GM04503 (cell line): ENCODE measurements at places on chromosomes 6 and 20.
A peak's percentile ranks its signal among the peaks of the same experiment; 100 is the strongest.

GRCh38 chr6:15675536-15676220, 12.8 kb upstream of the DTNBP1 start:
- DNase-seq = no peak

GRCh38 chr6:28586962-28587745, 61.5 kb downstream of the GPX5 start:
- no peak for DNase-seq

GRCh38 chr6:13671548-13672127, 40.0 kb downstream of the RANBP9 start:
- DNase-seq = no peak

DNA sequence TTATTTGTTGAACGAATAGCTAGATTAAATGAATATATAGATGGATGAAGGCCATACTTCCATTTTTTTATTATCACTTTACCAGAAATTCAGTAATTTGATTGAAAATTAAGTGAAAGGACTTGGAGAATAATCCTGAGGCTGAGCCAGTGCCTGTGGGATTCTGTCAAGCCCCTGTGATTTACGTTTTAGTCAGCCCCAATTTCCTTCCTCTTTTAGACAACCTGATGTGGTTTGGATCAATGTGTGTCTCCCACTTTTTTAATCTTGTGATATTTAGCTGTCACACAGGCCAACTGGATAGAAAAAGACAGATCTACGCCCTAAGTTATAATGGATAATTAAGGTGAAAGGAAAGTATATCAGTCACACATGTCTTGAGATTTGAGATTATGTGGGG, 188.8 kb downstream of the EDN1 start:
- DNase-seq = no peak

GRCh38 chr6:125918681-125919566, 37.6 kb upstream of the HINT3 start:
- DNase-seq = no peak

GRCh38 chr6:35586542-35586941, 73.8 kb upstream of the TULP1 start:
- no peak for DNase-seq

- DNase-seq = no peak
These were observed 113.4 kb downstream of the PSMB1 start for GRCh38 chr6:170439366-170440361.

DNA sequence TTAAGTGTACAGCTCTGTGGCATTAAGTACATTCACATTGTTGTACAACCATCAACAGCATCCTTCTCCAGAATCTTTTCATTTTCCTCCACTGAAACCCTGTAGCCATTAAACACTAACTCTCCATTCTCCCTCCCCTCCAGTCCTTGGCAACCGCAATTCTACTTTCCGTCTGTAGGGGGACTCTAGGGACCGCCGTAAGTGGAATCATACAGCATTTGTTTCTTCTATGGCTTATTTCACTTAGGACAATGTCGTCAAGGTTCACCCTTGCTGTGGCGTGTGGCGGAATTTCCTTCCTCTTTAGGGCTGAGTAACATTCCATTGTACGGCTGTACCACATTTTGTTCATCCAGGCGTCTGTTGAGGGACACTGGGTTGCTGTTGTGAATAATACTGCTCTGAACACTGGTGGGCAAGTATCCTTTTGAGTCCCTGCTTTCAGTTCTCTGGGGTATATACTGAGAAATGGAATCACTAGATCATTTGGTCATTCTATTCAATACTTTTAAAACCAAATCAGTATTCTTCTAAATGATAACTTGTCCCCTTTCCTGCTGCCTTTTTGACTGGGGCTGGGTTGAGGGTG, 50.7 kb downstream of the PPP1R3G start:
- no peak for DNase-seq

GRCh38 chr6:170238741-170239565, 51.9 kb downstream of the DLL1 start:
- no peak for DNase-seq

DNA sequence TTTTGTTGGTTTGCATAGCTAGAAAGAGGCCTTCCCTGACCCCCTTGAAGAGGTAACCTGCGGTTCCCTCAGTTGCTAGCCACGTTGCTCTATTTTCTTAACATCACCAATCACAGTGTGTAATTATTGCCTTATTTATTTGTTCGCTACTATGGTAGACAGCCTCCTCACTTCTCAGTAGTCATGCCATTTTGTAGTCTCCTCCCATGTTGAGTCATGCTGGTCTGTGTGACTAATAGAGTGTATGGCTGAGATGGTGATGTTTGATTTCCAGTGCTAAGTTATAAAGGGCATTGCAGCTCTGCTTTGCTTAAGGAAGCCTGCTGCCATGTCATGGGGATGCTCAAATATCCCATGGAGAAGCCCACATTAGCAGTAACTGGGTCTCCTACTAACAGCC, 236.6 kb upstream of the CHD6 start:
- DNase-seq = no peak

DNA sequence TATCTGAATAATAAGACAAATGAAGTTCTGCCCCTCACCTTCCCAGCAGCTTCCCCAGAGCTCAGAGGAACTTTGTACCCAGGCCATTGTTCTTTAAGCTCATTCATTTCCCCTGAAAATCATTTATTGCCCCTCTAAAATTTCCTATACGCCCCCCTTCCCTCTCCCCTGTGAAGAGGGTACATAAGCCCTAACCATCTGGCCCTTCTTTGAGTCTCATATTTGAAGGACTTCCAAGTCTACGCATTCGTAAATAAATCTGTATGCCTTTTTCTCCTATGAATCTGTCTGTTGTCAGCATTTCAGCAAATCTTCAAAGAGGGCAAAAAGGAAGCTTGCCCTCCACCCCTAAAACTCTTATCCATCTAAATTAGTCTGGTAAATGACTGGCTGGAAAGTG, 73.1 kb upstream of the DST start:
- DNase-seq = no peak

DNA sequence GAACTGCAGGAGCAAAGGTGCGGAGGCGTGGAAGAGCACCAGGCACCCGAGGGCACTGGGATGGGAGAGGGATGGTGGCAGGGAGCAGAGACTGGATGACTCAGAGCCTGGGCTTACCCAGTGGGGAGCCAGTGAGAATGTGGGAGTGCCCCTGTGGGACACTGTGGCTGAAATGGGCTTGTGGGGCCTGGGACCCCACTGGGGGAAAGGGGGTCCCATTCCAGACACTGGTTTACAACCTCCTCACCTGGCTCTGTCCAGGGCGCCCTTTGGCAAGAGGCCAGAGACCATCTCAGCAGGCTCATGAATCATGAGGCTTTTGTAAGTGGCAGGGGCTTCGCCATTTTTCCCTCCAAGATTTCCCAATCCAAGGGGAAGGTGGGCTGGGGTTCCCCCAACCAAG, 124.0 kb upstream of the MAFB start:
- no peak for DNase-seq

DNA sequence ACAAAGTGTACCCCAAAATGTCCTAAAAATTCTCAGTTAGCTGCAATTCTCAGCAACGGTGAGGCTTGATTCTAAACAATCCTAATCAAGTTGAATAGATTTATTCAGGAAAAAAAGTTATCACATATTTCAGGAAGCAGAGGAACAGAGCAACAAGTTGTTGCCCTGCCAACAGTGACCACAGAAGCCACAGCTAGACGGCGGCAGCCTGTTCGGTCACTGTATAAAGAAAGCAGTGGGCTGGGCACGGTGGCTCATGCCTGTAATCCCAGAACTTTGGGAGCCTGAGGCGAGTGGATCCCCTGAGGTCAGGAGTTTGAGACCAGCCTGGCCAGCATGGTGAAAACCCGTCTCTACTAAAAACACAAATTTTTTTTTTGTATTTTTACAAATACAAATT, 171.2 kb upstream of the BMP5 start:
- peak; percentile 41 for DNase-seq

DNA sequence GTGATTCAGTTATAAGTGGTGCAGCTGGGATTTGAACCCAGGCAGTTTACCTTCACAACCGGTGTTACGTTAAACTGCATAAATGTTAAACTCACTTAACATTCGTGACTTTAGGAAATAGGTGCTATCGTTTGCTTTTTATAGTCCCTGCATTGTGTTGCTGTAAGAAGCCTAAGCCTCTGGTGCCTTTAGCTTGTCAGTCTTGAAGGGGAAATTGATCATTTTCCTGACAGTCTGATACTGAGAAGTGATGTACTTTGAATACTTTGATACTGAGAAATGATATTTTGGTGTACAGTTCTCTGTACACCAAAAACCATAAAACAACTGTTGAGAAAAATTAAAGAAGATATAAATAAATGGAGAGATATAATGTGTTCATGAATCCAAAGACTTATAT, 52.5 kb upstream of the NEDD9 start:
- DNase-seq = no peak

- DNase-seq = no peak
These were observed 21.0 kb upstream of the PDE7B start for GRCh38 chr6:135830452-135830881.

DNA sequence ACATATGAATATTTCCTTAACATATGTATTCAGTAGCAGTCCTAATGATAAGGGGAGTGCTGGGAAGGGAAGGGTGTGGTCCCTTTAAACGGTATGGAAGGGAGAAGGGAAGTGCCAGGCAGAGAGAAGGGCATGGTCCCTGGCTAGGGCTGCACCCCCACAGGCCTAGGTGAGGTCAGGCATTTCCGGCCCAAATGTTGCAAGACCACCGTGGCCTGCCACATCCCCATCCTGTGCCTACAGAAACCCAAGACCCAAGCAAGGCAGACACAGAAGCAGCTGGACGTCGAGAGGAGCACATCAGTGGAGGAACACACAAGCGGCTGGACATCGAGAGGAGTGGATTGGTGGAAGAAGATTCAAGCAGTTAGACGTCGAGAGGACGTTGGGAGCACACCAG, 5.9 kb downstream of the RRAGD start:
- no peak for DNase-seq

GRCh38 chr6:28807682-28808280, 116.0 kb downstream of the TRIM27 start:
- no peak for DNase-seq

DNA sequence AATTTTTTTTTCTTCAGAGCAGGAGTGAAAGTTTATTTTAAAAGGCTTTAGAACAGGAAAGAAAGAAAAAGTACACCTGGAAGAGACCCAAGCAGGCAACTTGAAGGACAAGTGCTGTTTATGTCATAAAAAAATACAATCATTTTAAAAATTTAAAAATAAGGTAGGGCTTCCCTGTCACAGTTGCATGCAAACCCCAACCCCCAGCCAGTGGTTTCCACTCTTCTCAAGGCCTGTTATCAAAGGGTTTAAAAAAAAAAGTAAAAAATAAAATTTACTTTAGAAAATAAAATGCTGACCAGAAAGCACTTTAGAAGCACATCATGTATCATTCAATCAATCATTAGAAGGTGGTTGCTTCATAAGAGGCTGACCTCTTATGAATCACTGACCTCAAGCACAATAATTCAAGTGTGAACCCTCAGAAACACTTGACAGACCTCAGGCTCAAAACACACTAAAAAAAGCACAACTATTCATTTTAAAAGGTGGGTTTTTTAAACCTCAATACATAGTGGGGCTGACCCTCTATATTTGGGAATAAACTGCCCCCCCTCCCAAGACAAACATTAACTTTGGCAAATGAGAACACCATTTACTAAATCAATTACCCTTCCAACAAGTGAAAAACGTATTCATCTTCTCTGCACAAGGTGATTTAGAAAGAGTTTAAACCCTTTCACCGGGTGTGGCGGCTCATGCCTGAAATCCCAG, 15.6 kb downstream of the ILRUN start:
- DNase-seq = no peak

GRCh38 chr20:33767777-33768138, 36.0 kb downstream of the ZNF341 start:
- DNase-seq = no peak
